ENCODE measurements at places on chromosomes 11 and 22.

DNA sequence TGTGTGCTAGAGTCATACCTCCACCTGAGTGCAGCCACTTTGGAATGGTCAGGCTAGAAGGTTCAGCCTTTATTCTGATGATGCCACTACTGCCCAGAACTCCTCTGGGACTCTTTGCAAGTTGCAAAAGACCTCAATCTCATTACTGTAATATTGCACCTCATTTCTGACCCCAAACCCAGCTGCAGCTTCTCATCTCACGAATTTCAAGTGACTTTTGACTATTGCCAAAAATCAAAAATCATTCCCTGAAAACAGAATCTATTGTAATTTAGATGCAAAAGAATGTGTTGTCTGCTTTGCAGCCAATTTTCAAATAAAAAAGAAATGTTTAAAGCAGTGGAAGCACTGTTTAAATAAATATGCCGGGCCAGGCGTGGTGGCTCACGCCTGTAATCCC lies 25.2 kb downstream of the GVQW3 start:
- DNase-seq, result no peak

DNA sequence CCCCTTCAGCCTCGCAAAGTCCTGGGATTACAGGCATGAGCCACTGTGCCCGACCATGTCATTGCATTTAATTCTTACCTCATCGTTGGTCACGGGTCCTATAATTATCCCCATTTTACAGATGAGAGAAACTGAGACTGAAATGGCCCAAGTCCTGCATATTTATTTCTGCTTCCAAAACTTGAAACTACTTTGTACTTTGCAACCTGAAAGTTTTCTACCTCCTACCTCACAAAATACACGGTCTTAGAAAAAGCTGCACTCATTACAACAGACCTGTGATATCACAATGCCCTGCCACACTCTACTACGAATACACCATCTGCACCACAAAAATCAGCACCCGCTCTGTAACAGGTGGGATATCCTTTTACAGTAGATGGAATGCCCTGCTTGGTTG lies 189.1 kb downstream of the ADAMTS15 start:
- DNase-seq, result no peak

DNA sequence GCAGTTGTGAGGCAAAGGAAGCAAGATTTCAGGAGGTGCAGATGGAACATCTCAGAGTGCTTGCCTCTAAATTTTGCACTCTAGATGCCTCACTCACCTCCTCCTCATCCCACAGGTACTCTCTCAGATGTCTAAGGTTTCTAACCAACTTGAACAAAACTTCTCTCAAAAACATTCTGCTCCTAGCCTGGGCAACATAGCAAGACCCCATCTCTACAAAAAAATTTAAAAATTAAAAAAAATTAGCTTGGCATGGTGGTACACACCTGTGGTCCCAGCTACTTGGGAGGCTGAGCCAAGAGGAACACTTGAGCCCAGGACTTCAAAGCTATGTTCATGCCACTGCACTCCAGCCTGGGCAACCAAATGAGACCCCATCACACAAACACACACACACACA lies 4.2 kb downstream of the ZNF280A start:
- DNase-seq, result no peak

DNA sequence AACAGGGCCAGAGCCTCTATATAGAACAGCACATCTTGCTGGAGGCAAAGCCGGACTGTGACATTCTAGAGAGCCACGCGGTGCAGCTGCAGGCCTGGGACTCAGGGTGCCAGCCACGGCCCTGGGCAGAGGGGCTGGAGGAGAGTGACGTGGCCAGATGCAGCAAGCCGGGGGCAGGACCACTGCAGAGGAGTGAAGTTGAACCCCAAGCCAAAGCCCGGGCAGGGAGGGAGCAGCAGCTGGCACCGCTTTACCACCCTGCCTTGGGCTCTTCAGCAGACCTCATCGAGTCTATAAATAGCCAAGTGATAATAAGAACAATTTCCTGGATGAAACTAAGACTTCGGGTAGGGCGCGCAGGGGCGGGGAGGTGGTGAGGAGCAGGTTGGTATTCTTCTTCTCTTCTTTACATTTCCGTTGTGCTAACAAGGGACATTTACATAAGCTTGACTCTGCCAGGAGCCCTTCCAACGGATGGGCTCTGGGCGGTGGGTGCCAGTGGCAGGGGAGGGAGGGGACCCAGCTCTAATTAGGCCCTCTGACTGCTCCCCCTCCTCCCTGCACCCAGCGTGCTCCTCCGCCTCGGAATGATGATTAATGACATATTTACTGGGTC lies 110.2 kb downstream of the ST3GAL4 start:
- peak; percentile 21 for DNase-seq

DNA sequence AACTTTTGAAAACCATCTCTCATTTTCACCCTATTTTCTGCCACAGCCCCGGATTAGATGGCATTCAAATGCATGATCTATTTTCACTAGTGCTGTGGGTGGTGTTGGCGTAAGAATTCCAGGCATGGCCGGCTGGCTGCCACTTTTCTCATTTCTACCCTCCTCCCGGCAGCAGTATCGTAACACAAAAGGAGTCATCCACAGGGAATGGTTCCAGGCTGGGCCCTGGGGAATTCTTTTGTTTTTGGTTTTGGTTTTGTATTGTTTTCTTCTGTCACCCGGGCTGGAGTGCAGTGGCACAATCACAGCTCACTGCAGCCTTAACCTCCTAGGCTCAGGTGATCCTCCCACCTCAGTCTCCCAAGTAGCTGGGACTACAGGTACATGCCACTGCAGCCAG lies 13.8 kb downstream of the JAML start:
- DNase-seq, result no peak

GRCh38 chr11:15148169-15148568 lies 33.4 kb downstream of the INSC start:
- DNase-seq, result no peak

DNA sequence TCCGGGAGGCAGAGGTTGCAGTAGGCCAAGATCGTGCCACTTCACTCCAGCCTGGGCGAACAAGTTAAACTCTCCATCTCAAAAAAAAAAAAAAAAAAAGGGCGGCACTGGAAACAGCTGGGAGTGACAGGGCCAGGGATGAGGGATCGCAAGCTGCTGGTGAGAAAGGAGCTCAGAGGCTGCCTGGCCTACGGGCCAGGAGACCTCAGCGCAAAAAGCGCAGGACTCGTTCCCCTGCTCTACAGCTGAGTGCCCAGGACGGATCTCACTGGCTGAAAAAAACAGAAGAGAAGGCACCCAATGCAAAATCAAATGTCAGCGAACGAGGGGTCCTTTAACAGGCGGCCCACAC lies 650 bp upstream of the NUP50 start:
- no peak for DNase-seq

- no peak for DNase-seq
Observed at GRCh38 chr11:117647872-117648271, 149.1 kb downstream of the DSCAML1 start.

GRCh38 chr11:82791779-82792178 lies 58.1 kb upstream of the FAM181B start:
- DNase-seq, result no peak

GRCh38 chr22:48858121-48858520 lies 969.6 kb downstream of the BRD1 start:
- DNase-seq, result no peak

GRCh38 chr11:119397740-119398139 lies 16.2 kb upstream of the USP2 start:
- DNase-seq, result no peak

GRCh38 chr11:3781423-3781822 lies 15.9 kb downstream of the NUP98 start:
- DNase-seq, result no peak

GRCh38 chr11:7522121-7522520 lies 8.3 kb downstream of the PPFIBP2 start:
- DNase-seq, result no peak

DNA sequence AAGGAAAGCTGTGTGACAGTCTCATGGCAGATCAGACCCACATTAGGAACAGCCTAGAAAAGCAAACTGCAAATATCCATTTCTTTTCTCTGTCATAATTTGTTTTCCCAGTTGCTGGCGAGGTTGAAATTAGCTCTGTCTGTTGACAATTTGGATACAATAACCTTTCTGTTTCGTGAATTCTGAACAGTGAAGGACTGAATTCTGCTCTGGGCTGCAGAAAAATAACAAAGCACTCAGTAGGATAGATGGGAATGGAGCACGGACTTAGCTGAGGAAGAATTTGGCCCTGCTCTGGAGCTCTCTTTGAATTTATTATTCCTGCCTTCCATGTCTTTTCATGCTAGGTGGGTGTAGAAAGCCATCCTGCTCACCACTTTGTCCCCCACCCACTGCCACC lies 140.3 kb downstream of the RRAS2 start:
- DNase-seq, result no peak

- no peak for DNase-seq
Observed at GRCh38 chr11:103648670-103649400, 387.6 kb upstream of the DDI1 start.

GRCh38 chr11:69127081-69127850 lies 28.5 kb upstream of the SMIM38 start:
- DNase-seq, result no peak

GRCh38 chr11:77081381-77081851 lies 14.6 kb downstream of the CAPN5 start:
- no peak for DNase-seq

DNA sequence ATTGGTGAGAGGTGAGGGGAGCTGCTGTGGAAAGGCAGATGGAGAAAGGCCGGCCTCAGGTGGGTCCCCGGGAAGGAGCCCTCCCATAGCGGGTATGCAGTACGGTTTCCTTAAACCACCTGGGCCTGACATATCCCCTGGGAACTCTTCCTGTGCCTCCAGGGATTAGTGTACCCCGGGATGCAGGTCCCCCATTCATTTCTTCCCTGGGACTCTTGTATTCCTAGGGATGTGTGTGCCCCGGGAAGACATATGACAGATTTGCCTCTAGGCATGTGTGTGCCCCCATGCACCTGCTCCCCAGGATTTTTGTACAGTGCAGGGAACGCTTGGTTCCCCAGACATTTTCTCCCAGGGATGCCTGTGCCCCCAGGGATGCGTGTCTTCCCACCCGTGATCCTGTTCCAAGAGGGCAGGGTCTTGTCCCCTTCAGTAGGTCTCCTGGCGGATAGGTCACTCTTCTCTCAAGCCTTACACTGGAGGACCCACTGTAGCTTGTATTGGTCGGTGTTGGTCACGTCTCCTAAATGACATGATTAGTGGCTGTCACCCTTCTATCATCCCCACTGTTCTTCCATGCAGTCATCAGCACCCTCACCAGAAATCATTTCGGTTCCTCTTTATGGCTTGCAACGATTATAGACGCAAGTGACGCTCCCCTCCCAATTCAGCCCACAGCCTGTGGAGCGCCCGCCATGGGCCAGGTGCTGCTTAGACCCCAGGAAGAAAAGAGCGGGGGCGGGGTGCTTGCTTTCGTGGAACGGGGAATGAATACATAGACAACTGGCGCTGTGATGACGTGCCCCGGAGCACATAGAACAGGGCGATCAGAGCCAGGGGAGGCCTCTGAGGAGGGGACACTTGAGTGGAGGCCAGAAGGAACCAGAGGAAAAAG lies 1.3 kb downstream of the PARVB start:
- no peak for DNase-seq

- DNase-seq, result no peak
Observed at GRCh38 chr22:44389181-44389580, 76.4 kb upstream of the SHISAL1 start.

DNA sequence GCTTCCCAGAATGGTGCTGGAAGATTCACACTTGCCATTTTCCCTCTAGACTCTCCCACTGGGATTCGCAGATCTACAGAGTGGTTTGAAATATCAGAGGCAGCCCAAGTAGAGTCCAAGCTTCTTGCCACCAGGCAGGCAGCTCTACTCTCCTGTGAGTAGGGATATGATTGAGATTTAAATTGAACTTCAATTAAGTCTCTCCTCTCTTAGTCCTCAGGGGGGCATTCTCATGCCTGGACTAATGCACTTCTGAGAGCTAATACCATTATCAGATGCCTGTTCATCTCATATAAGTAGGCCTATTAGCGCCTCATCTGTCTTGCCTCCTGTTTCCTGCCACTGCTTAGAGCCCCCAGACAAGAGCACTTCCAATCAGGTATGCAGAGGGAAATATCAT lies 25.5 kb upstream of the AMPD3 start:
- no peak for DNase-seq

DNA sequence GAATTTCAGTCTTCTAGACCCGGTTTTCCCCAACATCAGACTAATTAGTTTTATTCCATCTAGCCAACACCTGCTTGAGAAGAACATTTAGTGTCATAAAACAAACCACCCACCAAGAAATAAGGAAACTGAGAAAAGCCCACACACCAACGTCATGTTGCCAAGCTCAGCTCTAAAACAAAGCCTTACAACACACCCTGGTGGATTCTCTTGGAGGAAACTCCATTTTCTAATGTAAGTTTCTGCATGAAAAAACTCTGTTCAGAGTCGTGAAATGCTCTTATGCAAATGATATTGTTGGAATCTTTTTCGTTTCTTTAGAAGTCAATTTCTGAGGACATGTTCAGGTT lies 105.0 kb upstream of the RAG2 start:
- no peak for DNase-seq

GRCh38 chr11:111460340-111460739 lies 51.8 kb downstream of the BTG4 start:
- no peak for DNase-seq

DNA sequence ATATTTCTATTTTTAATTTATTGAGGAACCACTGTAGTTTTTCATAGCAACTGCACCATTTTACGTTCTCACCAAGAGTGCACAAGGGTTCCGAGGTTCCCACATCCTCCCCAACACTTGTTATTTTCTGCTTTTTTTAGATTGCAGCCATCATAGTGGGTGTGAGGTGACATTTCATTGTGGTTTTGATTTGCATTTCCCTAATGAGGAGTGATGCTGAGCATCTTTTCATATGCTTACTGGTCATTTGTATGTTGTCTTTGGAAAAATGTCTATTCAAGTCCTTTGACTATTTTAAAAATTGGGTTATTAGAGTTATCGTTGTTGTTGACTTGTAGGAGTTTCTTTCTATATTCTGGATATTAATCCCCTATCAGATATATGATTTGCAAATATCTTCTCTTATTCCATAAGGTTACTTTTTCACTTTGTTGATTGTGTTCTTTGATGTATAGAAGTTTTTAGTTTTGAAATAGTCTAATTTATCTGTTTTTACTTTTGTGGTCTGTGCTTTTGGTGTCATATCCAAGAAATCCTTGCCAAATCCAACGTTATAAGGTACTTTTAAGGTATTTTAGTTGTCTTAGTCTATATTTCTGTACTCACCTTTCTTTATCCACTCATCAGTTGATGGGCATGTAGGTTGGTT lies 9.0 kb downstream of the NEAT1 start:
- DNase-seq, result peak; percentile 56

- no peak for DNase-seq
Observed at GRCh38 chr11:19938169-19938856, 222.0 kb downstream of the DBX1 start.

DNA sequence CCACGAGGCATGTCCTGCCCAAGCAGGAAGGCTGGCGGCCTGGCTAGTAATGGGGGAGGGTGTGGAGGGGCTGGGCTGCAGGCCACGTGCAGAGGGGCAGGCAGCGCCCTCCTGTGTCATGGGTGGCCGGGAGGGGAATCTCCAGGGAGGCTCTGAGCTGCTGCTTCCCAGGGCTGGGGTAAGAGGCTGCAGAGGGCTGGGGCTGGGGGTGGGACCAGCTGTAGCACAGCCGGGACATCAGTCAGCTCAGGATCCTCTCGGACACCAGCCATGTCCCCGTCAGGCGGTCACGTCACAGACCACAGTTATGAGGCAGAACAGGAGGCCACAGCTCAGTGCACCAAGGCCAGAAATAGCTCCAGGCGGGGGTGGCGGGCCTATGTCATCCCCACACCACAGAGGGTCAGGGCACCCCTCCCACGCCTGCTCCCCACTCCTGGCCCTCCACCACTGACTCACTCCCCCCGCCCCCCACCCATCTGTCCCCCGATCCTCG lies 21.1 kb downstream of the RTN4R start:
- DNase-seq, result no peak

All from naive thymus-derived CD4-positive, alpha-beta T cell (primary cell).